ENCODE measurements at places on chromosomes 16 and 17.

DNA sequence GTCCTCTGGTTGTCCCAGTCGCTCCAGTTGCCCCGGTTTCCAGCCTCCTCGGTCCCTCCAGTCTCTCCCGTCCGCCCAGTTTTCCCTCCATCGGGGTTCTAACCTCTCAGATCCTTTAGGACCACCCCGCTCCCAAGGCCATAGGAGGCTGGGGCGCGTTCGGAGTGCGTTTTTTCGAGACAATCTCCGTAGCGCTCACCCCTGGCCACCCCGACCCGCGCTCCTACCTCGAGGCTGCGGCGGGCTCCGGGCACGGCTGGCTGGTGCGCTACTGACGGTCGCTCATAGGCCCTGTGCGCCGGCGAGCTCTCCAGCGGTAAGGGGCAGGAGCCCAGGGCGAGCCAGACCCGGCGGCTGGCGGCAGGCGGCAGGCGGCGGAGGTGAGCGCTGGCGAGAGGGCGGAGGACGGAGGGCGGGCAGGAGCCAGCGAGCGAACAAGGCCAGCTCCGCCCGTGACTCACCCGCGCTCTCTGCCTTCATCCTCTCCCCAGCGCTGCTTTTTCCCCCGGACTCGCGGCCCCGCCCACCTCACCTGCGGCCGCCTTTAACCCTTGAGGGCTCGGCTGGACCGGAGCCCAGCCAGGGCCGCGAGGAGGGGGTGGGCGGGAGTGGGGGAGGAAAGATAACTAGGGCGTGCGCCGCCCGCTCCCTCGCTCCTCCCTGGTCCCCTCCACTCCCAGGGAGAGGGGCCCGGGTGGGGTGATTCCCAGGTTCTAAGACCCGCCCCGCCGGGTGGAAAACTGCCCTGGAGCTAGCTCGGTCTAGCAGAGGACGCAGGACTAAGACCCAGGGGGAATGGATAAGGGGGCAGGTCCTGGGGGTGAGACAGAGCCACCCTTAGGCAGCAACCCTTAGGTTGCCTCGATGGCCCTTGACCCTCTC lies at the start of gene SP6:
Gene SP6, minus strand, starts transcription at position 472 of the 882 bp plus-strand sequence. CDS start 2,734 bp downstream, outside the sequence.
- peak; percentile 63 for DNase-seq

DNA sequence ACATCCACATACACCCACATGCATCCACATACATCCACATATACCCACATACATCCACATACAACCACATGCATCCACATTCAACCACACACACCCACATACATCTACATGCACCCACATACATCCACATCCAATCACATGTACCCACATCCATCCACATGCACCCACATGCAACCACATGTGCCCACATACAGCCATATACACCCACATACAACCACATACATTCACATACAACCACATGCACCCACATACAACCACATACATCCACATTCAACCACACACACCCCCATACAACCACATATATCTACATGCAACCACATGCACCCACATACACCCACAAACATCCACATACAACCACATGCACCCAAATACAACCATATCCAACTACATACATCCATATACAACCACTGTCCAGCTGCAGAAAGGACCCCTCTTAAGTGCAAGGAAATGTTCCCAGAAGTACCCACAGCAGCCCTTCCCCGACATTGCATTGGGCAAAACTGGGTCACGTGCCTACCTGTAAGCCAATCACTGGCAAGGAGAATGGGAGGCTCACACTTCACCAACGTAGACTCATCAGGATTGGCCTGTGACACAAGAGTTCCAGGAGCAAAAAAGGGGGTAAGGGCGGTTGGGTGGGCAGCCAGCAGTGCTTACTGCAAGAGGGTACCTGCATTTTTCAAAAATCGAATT lies 18.1 kb downstream of the CALB2 start:
- DNase-seq, result no peak

- no peak for DNase-seq
Observed at GRCh38 chr17:15411384-15412198, 55.8 kb downstream of the CDRT4 start.

DNA sequence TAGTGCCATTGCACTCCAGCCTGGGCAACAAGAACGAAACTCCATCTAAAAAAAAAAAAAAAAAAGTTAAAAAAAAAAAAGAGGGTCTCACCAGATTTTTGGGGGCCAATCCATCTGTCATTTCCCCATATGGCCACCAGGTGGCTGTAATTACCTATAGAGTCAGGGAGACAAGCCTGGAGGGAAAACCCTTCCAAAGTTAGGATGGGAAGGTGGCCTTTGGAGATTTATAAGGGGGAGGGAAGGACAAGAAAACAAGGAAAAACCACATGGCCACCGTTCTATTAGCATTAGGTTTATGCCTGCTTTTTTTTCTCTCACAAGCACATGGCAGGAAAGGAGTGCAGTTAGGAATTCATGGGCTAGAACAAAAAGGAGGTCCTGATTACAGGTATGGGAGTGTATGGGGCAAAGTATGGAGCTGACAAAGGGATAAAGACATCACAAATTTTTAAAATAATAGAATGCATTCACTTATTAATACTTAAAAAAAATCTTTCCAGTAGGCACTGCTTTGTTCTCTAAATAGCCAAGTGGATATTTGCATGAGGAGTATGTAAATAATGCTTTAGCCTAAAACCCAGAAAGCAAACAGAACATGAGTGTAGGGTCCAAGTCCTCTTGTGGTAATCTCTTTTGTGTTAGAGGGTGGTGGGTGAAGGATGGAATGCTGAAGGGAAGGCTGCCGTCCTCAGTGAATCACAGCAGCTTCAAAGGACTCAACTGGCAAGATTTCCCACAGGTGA lies 5.1 kb downstream of the CYB5D1 start:
- DNase-seq, result peak; percentile 63

DNA sequence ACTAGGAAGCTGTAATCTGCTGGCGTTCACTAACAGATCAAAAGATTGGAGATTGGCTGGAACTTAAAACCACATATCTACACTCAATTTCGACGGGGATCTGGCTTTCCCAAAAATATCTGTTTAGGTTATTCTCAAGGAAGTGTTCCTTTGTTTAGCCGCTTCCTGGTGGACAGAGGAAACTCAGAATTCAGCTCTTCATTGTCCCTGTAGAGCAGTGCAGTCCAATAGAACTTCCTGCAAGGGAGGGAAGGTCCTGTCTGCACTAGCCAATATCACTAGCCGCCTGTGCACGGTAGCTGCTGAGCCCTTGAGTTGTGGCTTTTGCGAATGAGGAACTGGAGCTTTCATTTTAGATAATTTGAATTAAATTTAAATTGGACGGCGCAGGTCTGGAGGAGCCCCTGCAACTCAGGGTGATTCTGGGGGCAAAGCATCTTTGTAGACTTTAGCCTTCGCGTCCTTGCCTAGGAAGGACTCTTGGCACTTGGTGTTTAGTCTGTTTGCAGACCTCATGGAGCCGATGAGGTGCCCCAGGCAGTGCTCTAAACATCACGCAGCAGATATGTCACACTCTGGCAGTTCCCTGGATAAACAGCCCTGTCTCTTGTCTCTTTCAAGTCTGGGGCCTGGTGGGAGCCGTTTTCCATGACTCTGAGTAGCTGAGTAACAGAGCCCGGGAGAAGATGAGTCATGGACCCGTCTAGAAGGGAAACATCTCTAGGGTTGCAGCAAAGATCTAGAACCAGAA lies 122.2 kb downstream of the CCDC182 start:
- DNase-seq, result no peak

GRCh38 chr17:61720016-61720795 lies 129.2 kb upstream of the NACA2 start:
- no peak for DNase-seq

- no peak for DNase-seq
Observed at GRCh38 chr16:24853830-24854229, 8.1 kb downstream of the SLC5A11 start.

- DNase-seq, result no peak
Observed at GRCh38 chr16:28301620-28302019, 9.3 kb downstream of the SBK1 start.

DNA sequence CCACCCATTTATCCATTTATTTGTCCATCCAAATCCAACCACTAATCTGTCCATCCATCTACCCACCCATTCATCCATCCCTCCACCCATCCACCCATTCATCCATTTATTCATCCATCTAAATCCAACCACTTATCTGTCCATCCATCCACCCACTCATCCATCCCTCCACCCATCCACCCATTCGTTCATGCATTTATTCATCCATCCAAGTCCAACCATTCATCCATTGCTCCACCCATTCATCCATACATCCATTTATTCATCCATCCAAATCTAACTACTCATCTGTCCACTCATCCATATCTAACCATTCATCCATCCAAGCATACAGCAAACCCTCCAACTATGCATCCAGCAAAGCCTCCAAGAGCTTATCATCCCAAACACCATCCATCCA lies 267.3 kb downstream of the XYLT1 start:
- DNase-seq, result no peak

DNA sequence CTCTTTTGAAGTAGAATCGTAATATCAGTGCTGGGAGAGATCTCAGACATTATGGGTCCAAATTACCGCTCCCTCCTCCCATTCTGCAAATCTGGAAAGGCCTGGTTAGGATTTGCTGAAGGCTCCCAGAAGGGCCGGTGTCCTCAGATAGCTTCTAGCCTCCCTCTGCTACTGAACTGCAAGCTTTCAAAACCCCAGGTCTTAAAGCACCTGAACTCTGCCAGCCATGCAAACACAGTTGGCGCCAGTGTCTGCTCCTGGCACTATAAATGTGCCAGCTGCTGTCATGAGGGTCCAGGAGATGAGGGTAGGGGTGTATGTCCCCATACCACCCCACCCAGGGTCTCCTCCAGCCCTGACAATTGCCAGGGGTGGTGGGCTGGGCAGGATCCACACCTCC lies 24.2 kb downstream of the SLC5A10 start:
- no peak for DNase-seq

GRCh38 chr17:79691931-79692330 lies 38.8 kb upstream of the ENPP7 start:
- DNase-seq, result no peak

GRCh38 chr17:77499699-77500435 lies 359.1 kb downstream of the SEC14L1 start:
- no peak for DNase-seq

Data from CD4-positive, alpha-beta T cell treated with Interleukin-4 for 4 hours (primary cell).